ENCODE measurements at places on chromosomes 16 and 17.
A peak's percentile ranks its signal among the peaks of the same experiment; 100 is the strongest.

- no peak overlapping the region for H3K4me3 ChIP-seq
- no peak overlapping the region for H3K27ac ChIP-seq
- H3K4me1 ChIP-seq, result no peaks in the 10 kb centered on the region
- H3K36me3 ChIP-seq, result no peaks in the 10 kb centered on the region
Measured at GRCh38 chr17:38628441-38628840, 22.7 kb upstream of the SRCIN1 start.

- no peak overlapping the region for H3K4me3 ChIP-seq
- peak overlapping the region; percentile 50 for H3K27ac ChIP-seq
- H3K4me1 ChIP-seq, result no peaks in the 10 kb centered on the region
- peak; percentile 81 for DNase-seq
- no peaks in the 10 kb centered on the region for H3K27me3 ChIP-seq
- no peaks in the 10 kb centered on the region for H3K36me3 ChIP-seq
Measured at GRCh38 chr17:76524598-76525512, 12.7 kb downstream of the CYGB start.

DNA sequence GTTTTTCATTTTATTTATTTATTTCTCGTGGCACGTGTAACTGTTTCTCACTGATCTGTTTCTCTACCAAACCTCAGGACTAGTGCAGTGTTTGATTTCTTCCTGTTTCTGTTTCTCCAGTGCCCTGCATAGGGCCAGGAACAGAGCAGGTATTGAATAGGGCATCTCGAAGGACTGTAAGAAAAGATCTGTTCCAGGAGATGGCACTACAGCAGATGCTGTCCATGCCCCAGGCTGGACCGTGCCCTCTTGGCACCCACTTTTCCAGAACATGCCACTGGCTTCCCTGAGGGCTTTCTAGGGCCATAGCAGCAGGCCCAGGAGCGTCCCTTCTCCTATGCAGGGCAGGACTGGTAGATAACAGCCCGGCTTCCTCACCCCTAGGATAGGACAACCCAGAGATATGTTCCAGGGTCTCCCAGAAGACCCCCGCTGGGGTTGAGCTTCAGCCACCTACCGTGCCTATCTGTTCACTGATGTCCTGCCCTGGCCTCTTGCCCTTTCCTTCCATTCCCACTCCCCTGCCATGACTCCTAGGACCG, 4.4 kb downstream of the SNX20 start:
- no peaks in the 10 kb centered on the region for H3K4me1 ChIP-seq
- H3K27ac ChIP-seq, result no peak overlapping the region
- H3K27me3 ChIP-seq, result peaks cover 7% of the 10 kb centered on the region
- no peak overlapping the region for H3K4me3 ChIP-seq
- H3K36me3 ChIP-seq, result no peaks in the 10 kb centered on the region

- H3K36me3 ChIP-seq, result peaks cover 16% of the 10 kb centered on the region
- DNase-seq, result no peak
- H3K27ac ChIP-seq, result peak overlapping the region; percentile 92
- no peaks in the 10 kb centered on the region for H3K4me1 ChIP-seq
- H3K4me3 ChIP-seq, result peak overlapping the region; percentile 93
Measured at GRCh38 chr17:2706911-2707510, 4.6 kb downstream of the CLUH start.

- peaks cover 83% of the 10 kb centered on the region for H3K4me1 ChIP-seq
- peak overlapping the region; percentile 83 for H3K27ac ChIP-seq
Measured at GRCh38 chr17:57899391-57899790, 49.5 kb upstream of the MRPS23 start.

- no peak overlapping the region for H3K4me3 ChIP-seq
- no peaks in the 10 kb centered on the region for H3K27me3 ChIP-seq
- no peaks in the 10 kb centered on the region for H3K36me3 ChIP-seq
- no peaks in the 10 kb centered on the region for H3K4me1 ChIP-seq
Measured at GRCh38 chr17:77901481-77901880, 57.0 kb upstream of the TNRC6C start.

GRCh38 chr17:10033449-10033848, 128.4 kb upstream of the RCVRN start:
- DNase-seq, result no peak
- H3K27ac ChIP-seq, result peak overlapping the region; percentile 90
- H3K36me3 ChIP-seq, result peaks cover 13% of the 10 kb centered on the region
- H3K4me1 ChIP-seq, result peaks cover 47% of the 10 kb centered on the region

GRCh38 chr16:85563515-85564276, 49.4 kb upstream of the GSE1 start:
- H3K36me3 ChIP-seq, result no peaks in the 10 kb centered on the region
- peaks cover 59% of the 10 kb centered on the region for H3K4me1 ChIP-seq
- H3K27me3 ChIP-seq, result no peaks in the 10 kb centered on the region
- DNase-seq, result peak; percentile 88

- H3K27me3 ChIP-seq, result no peaks in the 10 kb centered on the region
- peak; percentile 61 for DNase-seq
- peak overlapping the region; percentile 22 for H3K4me3 ChIP-seq
- H3K36me3 ChIP-seq, result no peaks in the 10 kb centered on the region
- peaks cover 26% of the 10 kb centered on the region for H3K4me1 ChIP-seq
Measured at GRCh38 chr16:1159973-1160772, 7.3 kb downstream of the CACNA1H start.

DNA sequence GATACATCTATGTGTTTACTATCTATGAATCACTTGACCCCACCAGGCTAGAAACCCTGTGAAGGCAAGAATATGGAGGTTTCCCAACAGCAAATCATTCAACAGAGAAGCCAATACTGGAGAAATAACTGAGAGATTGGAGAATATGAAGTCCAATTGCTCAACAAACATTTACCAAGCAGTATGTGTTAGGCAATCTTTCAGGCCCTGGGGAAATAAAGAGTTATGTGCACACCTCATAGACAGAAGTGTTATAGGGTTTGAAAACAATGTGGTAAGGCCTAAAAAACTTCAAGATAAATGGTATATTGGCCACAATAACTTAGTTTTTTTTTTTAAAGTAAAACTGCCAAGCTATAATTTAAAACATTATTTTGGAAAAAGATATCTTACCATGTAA, 1245.8 kb downstream of the CDH11 start:
- H3K27me3 ChIP-seq, result no peaks in the 10 kb centered on the region
- no peak overlapping the region for H3K4me3 ChIP-seq
- no peak overlapping the region for H3K27ac ChIP-seq

DNA sequence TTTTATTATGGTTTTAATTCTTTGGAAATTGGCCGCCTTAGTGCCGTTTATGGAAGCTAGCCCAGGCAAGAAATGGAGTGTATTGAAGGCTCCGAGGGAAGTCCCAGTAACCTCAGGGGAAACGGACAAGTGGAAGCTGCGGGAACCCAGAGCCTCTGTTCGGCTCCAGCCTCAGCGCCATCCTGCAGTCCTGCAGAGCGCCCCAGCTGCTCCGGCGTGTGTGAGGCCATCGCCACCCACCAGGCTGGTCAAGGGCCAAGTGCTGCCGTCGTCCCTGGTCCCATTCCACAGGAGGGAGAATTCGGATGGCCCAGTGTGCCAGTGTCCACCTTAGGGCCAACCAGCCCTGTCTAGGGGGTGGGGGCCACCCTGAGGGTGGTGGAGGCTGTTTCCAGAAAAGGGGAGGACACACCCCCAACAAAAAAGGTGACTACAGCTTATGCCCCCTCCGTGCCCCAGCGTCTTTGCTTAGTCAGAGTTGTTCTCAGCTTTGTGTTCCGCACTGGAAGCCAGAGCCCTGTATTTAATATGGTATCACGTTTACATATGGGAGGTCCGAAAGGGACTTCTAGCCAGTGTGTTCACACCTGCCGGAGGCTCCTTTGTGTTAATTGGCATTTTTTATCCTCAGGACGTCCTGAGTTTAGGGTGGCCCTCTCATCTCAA, 13.0 kb downstream of the MGRN1 start:
- H3K27me3 ChIP-seq, result no peaks in the 10 kb centered on the region
- peaks cover 5% of the 10 kb centered on the region for H3K36me3 ChIP-seq
- DNase-seq, result no peak

DNA sequence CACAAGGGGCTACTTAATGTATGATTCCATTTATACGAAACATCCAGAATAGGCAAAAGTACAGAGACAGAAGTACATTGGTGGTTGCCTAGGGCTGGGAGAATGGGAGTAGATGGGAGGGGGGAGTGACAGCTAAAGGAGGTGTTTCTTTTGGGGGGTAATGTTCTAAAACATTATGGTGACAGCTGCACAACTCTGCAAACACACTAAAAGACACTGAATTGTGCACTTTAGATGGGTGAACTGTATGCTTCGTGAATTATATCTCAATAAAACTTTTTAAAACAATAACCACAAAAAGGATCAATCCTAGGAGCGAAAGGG, 661 bp downstream of the LYRM9 start:
- no peaks in the 10 kb centered on the region for H3K27me3 ChIP-seq
- peak overlapping the region; percentile 92 for H3K27ac ChIP-seq
- H3K36me3 ChIP-seq, result no peaks in the 10 kb centered on the region
- no peak for DNase-seq
- peak overlapping the region; percentile 78 for H3K4me3 ChIP-seq
- peaks cover 15% of the 10 kb centered on the region for H3K4me1 ChIP-seq

DNA sequence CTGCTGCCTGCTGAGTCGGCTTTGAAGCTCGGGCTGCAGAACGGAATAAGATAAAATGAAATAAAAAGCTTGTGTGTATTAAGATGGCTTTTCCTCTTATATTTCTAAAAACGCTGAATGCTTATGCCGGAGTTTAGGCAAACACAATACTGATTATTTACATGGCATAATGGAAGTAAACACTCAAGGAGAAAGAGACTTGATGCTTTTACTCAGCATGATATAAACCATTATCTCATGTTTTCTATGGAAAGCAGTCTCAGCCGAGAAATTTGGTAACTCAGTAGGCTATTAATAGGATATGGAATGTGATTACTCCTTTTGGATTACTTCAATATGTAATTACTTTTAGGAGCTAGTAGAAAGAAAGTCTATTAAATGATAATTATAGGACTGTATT, 153.3 kb downstream of the CDH11 start:
- DNase-seq, result no peak
- H3K4me3 ChIP-seq, result no peak overlapping the region
- H3K36me3 ChIP-seq, result peaks cover 17% of the 10 kb centered on the region
- H3K27me3 ChIP-seq, result no peaks in the 10 kb centered on the region
- H3K27ac ChIP-seq, result no peak overlapping the region
- H3K4me1 ChIP-seq, result no peaks in the 10 kb centered on the region

DNA sequence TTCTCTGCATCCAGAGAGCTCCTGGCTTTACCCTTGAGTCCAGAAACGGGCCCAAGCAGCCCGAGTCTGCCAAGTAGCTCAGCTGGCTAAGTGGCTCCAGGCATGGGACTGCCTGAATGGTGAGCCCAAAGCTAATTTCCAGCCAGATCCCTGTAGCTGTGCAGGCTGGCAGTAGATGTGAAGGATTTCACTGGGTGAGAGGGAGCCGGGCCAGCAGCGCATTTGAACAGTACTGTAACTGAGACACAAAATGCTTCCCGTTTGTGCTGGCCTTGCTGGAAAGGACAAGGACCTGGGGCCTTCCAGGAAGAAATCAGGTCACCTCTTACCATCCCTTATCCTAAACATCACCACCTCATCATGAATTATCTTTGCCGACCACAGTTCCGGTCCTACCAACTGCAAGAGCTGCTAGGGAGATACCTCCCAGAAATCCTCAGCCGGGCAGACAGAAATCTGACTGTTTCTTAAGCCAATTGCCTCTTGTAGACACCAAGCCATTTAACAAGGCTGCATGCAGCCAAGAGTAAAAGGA, 3.7 kb downstream of the TIMP2 start:
- H3K4me1 ChIP-seq, result peaks cover 85% of the 10 kb centered on the region
- H3K27ac ChIP-seq, result peak overlapping the region; percentile 99
- no peak overlapping the region for H3K4me3 ChIP-seq

DNA sequence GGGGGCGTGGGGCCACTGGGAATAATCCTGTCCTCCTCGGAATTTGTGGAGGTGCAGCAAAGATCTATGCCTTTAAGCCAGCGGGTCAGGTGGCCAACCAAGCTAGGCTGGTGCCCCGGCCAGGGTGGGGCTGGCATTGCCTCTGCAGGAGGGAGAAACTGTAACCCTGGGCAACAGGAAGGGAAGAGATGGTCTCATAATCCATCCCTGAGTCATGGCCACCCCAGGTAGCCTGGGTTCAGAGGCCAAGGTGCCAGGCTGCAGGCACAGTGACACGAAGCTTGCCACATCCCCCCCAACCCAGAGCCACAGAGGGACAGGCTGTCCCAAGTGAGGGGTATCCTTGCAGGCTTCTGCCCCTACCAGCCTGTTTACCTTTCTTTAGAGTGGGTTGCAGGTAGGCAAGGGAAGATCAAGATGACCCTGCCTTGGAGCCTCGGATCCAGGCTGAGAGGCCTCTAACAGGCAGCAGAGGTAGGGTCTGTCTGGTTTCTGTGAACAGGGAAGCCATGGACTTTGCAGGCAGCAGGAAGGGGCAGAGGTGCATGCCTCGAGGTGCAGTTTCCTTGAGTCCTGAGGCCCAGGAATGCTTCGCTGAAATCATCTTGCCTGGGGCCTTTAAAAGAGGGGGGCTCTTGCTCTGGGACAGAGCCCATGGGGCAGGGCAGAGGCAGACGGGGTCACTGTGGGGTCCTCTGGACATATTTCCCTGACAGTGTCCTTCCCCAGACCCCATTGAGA, 4.0 kb downstream of the LASP1 start:
- H3K36me3 ChIP-seq, result peaks cover 10% of the 10 kb centered on the region
- no peak overlapping the region for H3K4me3 ChIP-seq
- H3K4me1 ChIP-seq, result peaks cover 79% of the 10 kb centered on the region

DNA sequence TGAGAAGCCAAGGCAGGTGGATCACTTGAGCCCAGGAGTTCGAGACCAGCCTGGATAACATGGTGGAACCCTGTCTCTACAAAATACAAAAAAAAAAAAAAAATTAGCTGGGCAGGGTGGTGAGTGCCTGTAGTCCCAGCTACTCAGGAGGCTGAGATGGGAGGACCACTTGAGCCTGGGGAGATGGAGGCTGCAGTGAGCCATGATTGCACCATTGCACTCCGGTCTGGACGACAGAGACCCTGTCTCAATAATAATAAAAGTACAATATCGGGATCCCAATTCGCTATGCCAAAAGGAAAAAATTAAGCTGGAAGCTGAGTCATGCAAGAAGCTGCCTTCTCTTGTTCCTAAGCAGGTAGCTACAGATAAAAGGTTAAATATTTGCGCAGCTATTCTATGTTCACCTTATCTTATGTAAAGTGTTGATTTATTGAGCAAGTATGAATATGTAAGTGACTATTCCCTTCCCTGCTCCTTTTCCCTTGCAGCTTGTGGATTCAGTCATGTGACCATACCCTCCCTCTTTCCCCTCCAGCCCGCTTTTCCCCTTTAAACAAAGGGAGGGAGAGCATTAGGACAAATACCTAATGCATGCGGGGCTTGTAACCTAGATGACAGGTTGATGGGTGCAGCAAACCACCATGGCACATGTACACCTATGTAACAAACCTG, 112.0 kb downstream of the LITAF start:
- no peak overlapping the region for H3K4me3 ChIP-seq
- no peaks in the 10 kb centered on the region for H3K27me3 ChIP-seq
- no peak for DNase-seq
- no peak overlapping the region for H3K27ac ChIP-seq

DNA sequence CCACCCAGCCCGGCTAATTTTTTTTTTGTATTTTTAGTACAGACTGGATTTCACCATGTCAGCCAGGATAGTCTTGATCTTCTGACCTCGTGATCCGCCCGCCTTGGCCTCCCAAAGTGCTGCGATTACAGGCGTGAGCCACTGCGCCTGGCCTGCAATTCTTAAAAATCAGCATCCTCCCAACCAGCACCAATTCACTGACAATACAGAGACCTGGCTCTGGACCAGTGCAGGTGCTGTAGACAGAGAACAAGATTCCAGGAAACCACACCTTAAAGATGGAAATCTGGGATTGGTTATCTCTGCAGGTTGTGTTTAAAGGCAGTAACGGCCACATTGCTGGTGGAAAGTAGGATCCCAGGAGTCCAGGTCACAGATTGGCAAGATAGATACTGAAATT, 33.6 kb downstream of the TBC1D3B start:
- H3K27me3 ChIP-seq, result no peaks in the 10 kb centered on the region
- DNase-seq, result no peak
- no peak overlapping the region for H3K27ac ChIP-seq
- H3K36me3 ChIP-seq, result no peaks in the 10 kb centered on the region
- H3K4me1 ChIP-seq, result no peaks in the 10 kb centered on the region
- H3K4me3 ChIP-seq, result no peak overlapping the region

Data from right atrium auricular region (tissue), 2 donors.